ENCODE measurements at places on chromosomes 6 and 20. TPM values are rescaled to one million over a fixed set of nuclear protein-coding genes. Genes with fewer than 3 reads are reported as not detected.

The FAM184A gene
- total RNA-seq = 29.7 TPM

The ESR1 gene
- total RNA-seq = under 0.01 TPM

The RHAG gene
- total RNA-seq = 0.49 TPM

The OLIG3 gene
- not detected for total RNA-seq

The CCDC170 gene
- 0.74 TPM for total RNA-seq

The ME1 gene
- 5.7 TPM for total RNA-seq

The MUC22 gene
- not detected for total RNA-seq

The LGSN gene
- total RNA-seq = 0.25 TPM

The RIPK1 gene
- total RNA-seq = 8.4 TPM

The CDH26 gene
- 2.5 TPM for total RNA-seq

The NINL gene
- total RNA-seq = 15.5 TPM

The MEP1A gene
- under 0.01 TPM for total RNA-seq

The TRERF1 gene
- 3.2 TPM for total RNA-seq

The HTR1E gene
- total RNA-seq = not detected

The CPNE5 gene
- 12.3 TPM for total RNA-seq

The PTCRA gene
- not detected for total RNA-seq

The BMP2 gene
- 6.1 TPM for total RNA-seq

The SLC17A5 gene
- total RNA-seq = 17.0 TPM

The MMP24OS gene
- total RNA-seq = 3.2 TPM

The OXT gene
- not detected for total RNA-seq

The BPI gene
- total RNA-seq = 0.25 TPM

The XKR7 gene
- 11.3 TPM for total RNA-seq

The SH3BGRL2 gene
- total RNA-seq = 16.5 TPM

The FOXC1 gene
- 6.9 TPM for total RNA-seq

The CCM2L gene
- 2.2 TPM for total RNA-seq

The MAS1 gene
- 0.25 TPM for total RNA-seq

The PLN gene
- 0.74 TPM for total RNA-seq

The TMEM170B gene
- total RNA-seq = 47.9 TPM

The SLC26A8 gene
- total RNA-seq = 3.2 TPM

The C6orf58 gene
- 0.25 TPM for total RNA-seq

The RTEL1 gene
- total RNA-seq = 10.6 TPM

The SGK2 gene
- total RNA-seq = 0.74 TPM

The CCN6 gene
- total RNA-seq = not detected

The CPXM1 gene
- total RNA-seq = 10.1 TPM

The RAD21L1 gene
- under 0.01 TPM for total RNA-seq

The LIN28B gene
- 0.25 TPM for total RNA-seq

The DEFB132 gene
- total RNA-seq = not detected

The EYS gene
- total RNA-seq = 2.0 TPM

The SLC22A1 gene
- total RNA-seq = not detected

The CAPN11 gene
- 0.25 TPM for total RNA-seq

The TPX2 gene
- total RNA-seq = 6.6 TPM

The EEF1A2 gene
- total RNA-seq = 209 TPM

The COL9A3 gene
- total RNA-seq = 22.9 TPM

The KHDC3L gene
- 0.25 TPM for total RNA-seq

The FAM162B gene
- total RNA-seq = 1.2 TPM

The EGFL8 gene
- 6.6 TPM for total RNA-seq

The OPN5 gene
- total RNA-seq = not detected

The CRISP3 gene
- total RNA-seq = not detected

The RBM24 gene
- 26.1 TPM for total RNA-seq

The COL10A1 gene
- not detected for total RNA-seq

The SLC4A11 gene
- under 0.01 TPM for total RNA-seq

The DXO gene
- total RNA-seq = 7.1 TPM

The SRSF12 gene
- total RNA-seq = 27.5 TPM

The CST1 gene
- total RNA-seq = not detected

The MOG gene
- 0.25 TPM for total RNA-seq

The PRND gene
- 0.25 TPM for total RNA-seq

The RBPJL gene
- total RNA-seq = not detected

All from temporal lobe (tissue), 4 donors.